ENCODE measurements at places on chromosomes 16 and 17.

DNA sequence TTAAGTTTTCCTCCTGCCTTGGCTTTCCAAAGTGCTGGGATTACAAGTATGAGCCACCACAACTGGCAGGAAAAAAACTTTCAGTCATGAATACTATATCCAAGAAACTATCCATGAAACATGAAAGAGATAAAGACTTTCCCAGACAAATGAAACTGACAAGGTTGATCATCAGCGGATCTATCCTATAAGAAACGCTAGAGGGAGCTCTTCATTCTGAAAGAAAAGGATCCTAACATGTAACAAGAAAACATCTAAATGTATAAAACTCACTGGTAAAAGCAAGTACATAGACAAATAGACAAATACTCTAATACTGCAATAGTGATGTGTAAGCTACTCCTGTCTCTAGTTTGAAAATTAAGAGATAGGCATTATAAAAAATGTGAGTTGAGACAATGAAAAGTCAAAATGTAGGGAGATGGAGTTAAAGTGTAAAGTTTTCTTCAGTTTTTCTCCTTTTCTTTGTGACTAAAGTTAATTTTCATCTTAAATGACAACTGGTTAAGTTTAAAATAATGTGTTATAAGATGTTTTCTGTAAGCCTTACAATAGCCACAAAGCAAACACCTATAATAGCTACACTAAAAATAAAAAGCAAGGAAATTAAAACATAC, 79.6 kb upstream of the TEKT1 start:
- peak; percentile 69 for DNase-seq

GRCh38 chr16:49649013-49649765, 206.7 kb downstream of the ZNF423 start:
- DNase-seq, result no peak

DNA sequence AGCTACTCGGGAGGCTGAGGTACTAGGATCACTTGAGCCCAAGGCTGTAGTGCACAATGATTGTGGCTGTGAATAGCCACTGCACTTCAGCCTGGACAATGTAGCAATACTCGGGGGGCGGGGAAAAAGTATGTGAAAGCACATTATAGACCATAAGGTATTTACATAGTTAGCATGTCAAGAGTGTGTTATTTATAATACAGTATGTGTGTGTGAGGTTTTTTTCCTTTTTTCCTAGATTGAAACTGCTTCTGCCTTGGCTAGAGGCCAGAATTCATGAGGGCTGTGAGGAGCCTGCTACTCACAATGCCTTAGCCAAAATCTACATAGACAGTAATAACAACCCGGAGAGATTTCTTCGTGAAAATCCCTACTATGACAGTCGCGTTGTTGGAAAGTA, 30.5 kb downstream of the PTRH2 start:
- no peak for DNase-seq

DNA sequence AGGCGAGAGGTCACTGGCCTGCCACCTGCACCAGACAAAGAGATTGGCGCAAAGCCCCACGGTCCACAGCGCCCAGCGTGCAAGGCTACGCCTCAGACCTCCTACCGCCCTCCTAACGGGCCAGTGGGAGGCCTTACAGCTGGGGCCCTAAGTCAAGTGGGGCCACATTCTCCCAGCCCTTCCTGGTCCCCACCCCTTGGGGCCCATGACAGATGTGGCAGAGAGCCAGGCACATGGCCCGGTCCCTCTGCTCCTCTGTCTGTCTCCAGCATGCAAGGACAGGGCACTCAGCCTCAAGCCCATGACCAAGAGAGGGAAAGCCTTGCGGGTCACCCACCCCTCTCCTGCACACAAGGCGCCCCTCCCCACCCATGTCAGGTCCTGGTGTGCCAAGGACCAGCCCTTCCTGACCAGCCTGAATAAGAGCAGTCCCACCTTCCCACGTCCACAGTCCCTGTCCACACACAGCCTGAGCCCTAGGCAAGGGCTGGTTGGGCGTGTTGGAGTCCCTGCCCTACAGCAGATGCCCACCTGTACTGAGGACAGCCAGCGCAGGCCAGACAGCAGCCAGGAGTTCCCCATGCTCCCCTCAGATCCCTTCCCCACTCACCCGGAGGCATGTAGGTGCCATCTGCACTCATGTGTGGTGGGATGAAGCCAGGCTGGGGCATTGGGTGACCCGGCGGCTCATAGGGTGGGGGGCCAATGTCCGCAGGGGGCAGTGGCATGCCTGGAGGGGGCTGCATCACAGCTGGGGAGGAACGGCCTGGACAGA, 25.3 kb downstream of the CDIP1 start:
- peak; percentile 74 for DNase-seq
